Calu3 (cell line): ENCODE measurements at places on chromosomes 11 and 22. TPM values are rescaled to one million over a fixed set of nuclear protein-coding genes. Genes with fewer than 3 reads are reported as not detected.

DKK3 gene
- total RNA-seq = 11.9 and 14.6 TPM in 2 replicates

CD3E gene
- total RNA-seq = not detected in 2 replicates

OR52A1 gene
- not detected in 2 replicates for total RNA-seq

TEX12 gene
- total RNA-seq = not detected in 2 replicates

UPB1 gene
- total RNA-seq = 0.22 and 0.50 TPM in 2 replicates

TSPAN18 gene
- total RNA-seq = 0.51 TPM in 1 of 2 replicates, not detected in the other

NCAM1 gene
- 3.7 and 4.6 TPM in 2 replicates for total RNA-seq

CDON gene
- total RNA-seq = 10.6 and 14.8 TPM in 2 replicates

P2RY2 gene
- 1.6 and 2.3 TPM in 2 replicates for total RNA-seq

LSP1 gene
- total RNA-seq = not detected in 2 replicates

OVCH2 gene
- total RNA-seq = not detected in 2 replicates

IL17RA gene
- 14.1 and 18.0 TPM in 2 replicates for total RNA-seq

TOB2 gene
- total RNA-seq = 57.3 and 64.1 TPM in 2 replicates

MTMR3 gene
- total RNA-seq = 34.5 and 40.1 TPM in 2 replicates

MMP27 gene
- total RNA-seq = not detected in 2 replicates

TSSK2 gene
- not detected in 2 replicates for total RNA-seq

DNA sequence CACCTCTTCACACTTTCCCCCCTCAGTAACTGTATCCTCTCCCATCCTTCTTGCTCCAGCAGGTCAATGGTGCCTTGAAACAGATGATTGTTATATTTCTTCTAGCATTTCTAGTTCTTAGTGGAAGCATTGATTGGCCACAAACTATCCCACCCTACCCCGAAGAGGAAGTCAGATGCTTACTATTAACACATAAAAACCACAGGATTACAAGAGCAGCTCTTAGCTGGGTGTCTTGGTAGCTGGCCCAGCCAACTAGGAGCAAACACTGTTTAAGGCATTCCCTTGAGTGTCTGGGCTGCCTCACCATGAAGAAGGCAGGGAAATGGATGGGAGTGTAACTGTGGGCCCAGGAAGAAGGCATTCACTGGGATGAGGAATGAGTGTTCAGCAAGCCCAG lies 176.6 kb downstream of the GRIK4 start:
- no peak overlapping the region for H3K27ac ChIP-seq
- H3K4me3 ChIP-seq = no peak overlapping the region
- H3K27me3 ChIP-seq = peaks cover 100% of the 10 kb centered on the region
- H3K4me1 ChIP-seq = no peaks in the 10 kb centered on the region
- no peaks in the 10 kb centered on the region for H3K36me3 ChIP-seq

DNA sequence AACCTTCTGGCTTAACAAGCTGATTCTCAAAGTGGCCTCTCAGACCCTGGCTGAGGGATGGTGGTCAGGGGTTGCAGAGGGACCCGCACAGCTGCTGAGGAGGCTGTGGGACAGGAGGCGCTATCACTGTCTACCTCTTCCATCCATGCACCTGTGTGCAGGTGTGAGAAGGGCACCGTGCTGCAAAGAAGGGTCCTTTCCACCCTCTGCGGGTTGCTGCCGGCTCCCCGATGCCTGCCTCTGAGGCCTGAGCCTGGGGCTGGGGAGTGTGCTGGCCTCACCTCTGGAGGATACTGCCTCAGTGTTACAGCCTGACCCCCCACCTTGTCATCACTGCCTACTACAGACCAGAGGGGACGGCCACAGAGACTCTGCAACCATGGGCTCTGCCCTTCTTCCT lies 66.1 kb upstream of the B3GAT1 start:
- H3K27ac ChIP-seq = no peak overlapping the region
- no peak overlapping the region for H3K4me3 ChIP-seq
- DNase-seq = no peak
- H3K4me1 ChIP-seq = no peaks in the 10 kb centered on the region

GRCh38 chr11:19429108-19429760 lies 188.5 kb upstream of the E2F8 start:
- H3K4me3 ChIP-seq = no peak overlapping the region
- no peak for DNase-seq
- peaks cover 100% of the 10 kb centered on the region for H3K27me3 ChIP-seq
- H3K27ac ChIP-seq = no peak overlapping the region
- peaks cover 20% of the 10 kb centered on the region for H3K4me1 ChIP-seq

DNA sequence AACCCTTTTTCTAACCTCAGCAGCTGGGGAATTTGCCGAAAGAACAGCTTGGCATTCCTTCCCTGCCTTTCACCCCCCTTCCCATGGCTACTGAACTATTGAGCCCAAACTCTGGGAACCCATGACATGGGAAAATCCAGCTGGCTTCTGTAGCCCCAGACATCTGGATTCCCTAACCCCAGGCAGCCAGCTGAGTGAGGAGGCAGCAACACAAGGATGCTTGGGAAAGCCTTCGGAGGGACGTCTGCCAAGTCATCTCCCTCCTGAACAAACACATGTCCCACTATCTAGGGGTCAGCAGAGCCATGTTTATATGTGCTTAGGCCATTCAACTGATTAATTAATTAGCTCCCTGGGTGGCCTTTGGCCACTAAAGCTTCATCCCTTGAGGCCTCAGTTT lies 21.6 kb downstream of the LRRC55 start:
- DNase-seq = no peak
- H3K36me3 ChIP-seq = no peaks in the 10 kb centered on the region
- H3K27me3 ChIP-seq = peaks cover 61% of the 10 kb centered on the region
- H3K4me1 ChIP-seq = no peaks in the 10 kb centered on the region
- H3K27ac ChIP-seq = no peak overlapping the region
- no peak overlapping the region for H3K4me3 ChIP-seq

DNA sequence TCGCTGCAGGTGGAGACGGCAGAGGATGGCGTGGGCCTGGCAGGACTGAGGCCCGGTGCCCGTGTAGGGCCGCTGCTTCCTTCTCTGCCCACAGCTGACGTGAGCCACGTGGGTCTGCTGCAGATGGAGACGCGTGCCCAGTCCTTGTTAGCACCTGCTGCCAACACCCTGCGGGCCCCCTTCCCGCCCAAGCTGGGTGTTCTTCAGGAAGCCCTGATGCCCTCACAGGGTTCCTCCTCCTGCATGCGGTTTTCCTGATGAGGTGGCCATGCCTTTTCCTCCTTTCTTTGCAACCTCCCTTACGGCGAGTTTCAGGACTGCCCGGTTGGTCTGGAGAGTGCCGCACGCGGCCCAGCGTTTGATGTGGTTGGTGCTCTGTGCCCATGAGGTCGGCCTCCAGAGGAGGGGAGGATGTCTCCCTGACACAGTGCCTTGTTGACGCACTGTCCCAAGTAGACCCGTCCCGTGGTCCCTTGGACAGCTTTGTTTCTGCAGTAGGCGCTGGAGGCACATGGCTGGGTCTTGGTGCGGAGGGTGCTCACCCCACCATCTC lies 44.7 kb downstream of the AP2A2 start:
- peaks cover 57% of the 10 kb centered on the region for H3K36me3 ChIP-seq
- H3K27ac ChIP-seq = no peak overlapping the region
- DNase-seq = no peak
- H3K4me3 ChIP-seq = no peak overlapping the region

GRCh38 chr11:111357150-111358037 lies 21.7 kb downstream of the POU2AF1 start:
- peaks cover 25% of the 10 kb centered on the region for H3K4me1 ChIP-seq
- H3K36me3 ChIP-seq = peaks cover 9% of the 10 kb centered on the region

GRCh38 chr22:19761725-19762567 lies 1.4 kb downstream of the TBX1 start:
- H3K36me3 ChIP-seq = peaks cover 4% of the 10 kb centered on the region
- no peak for DNase-seq
- H3K27ac ChIP-seq = no peak overlapping the region
- H3K4me1 ChIP-seq = peaks cover 13% of the 10 kb centered on the region
- H3K27me3 ChIP-seq = peaks cover 84% of the 10 kb centered on the region
- H3K4me3 ChIP-seq = no peak overlapping the region

DNA sequence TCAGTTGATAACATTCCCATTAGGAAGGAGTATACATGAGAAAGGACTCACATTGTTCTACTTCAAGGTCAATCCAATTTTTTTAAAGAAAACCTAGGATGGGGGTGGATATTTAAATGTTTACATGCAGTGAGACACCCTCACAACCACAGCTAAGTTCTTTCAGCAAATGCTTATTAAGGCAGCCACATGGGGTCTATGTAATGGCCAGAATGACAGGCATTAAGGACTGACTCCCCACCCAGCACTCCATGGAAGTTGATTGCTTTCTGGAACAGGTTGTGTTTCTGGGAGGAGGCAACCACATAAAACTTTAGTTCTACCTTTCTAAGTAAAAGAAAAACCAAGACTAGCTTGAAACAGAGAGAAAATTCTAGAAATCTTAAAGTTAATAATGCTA lies 662.0 kb upstream of the CCDC90B start:
- H3K27me3 ChIP-seq = no peaks in the 10 kb centered on the region
- H3K36me3 ChIP-seq = no peaks in the 10 kb centered on the region
- peaks cover 8% of the 10 kb centered on the region for H3K4me1 ChIP-seq

GRCh38 chr11:72606748-72607468 lies 67.3 kb downstream of the PDE2A start:
- H3K27me3 ChIP-seq = peaks cover 100% of the 10 kb centered on the region
- no peak overlapping the region for H3K27ac ChIP-seq
- DNase-seq = no peak
- H3K36me3 ChIP-seq = no peaks in the 10 kb centered on the region

DNA sequence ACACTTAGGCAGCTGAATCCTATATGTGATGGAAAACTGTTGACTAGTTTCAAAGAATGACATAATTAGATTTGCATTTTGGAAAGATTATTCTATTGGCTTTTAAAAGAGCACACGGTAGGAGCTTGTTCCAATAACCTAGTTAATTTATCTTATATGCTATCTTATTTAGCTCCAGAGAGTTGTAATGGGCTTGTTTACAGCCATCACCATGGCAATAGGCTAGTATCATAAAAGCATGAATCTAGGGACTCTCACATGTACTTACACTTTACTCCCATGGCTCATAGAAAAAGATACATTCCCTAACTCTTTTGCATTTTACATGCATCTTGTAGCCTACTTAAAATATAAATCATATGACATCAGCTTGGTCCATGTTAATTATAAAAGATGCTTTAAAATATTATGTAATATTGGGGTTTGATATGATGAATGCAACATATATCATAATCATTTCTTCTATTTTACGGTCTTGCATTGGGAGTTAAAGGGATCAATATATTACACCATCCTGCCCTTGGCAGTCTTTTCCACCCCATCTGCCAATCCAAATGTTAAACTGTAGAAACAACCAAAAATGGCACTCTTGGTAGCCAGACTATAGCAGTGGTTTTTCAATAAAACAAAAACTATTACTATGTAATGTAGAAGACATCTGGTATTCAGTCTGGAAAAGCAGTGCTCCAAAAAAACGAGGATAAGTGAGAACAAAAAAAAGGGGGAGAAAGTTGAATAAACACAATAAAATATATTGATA lies 2254.0 kb downstream of the LRRC4C start:
- H3K36me3 ChIP-seq = no peaks in the 10 kb centered on the region
- no peak for DNase-seq
- no peaks in the 10 kb centered on the region for H3K27me3 ChIP-seq
- no peaks in the 10 kb centered on the region for H3K4me1 ChIP-seq

- H3K36me3 ChIP-seq = peaks cover 27% of the 10 kb centered on the region
- no peaks in the 10 kb centered on the region for H3K27me3 ChIP-seq
- H3K4me1 ChIP-seq = peaks cover 46% of the 10 kb centered on the region
- no peak for DNase-seq
Measured at GRCh38 chr11:64885367-64886286, 7.2 kb upstream of the EHD1 start.

- peak; percentile 90 for DNase-seq
- peaks cover 7% of the 10 kb centered on the region for H3K36me3 ChIP-seq
- H3K4me3 ChIP-seq = no peak overlapping the region
- peak overlapping the region; percentile 36 for H3K27ac ChIP-seq
- H3K27me3 ChIP-seq = no peaks in the 10 kb centered on the region
- H3K4me1 ChIP-seq = peaks cover 21% of the 10 kb centered on the region
Measured at GRCh38 chr11:75786101-75786736, 17.6 kb downstream of the DGAT2 start.

- H3K36me3 ChIP-seq = no peaks in the 10 kb centered on the region
- H3K27me3 ChIP-seq = peaks cover 32% of the 10 kb centered on the region
- no peak overlapping the region for H3K4me3 ChIP-seq
Measured at GRCh38 chr11:116725434-116726221, 47.2 kb downstream of the BUD13 start.

- H3K4me3 ChIP-seq = no peak overlapping the region
- H3K4me1 ChIP-seq = peaks cover 42% of the 10 kb centered on the region
- no peaks in the 10 kb centered on the region for H3K27me3 ChIP-seq
- H3K27ac ChIP-seq = peak overlapping the region; percentile 36
Measured at GRCh38 chr11:76791861-76792260, 8.7 kb downstream of the TSKU start.

GRCh38 chr11:85855341-85855656 lies at the start of gene CCDC83:
TSS of gene CCDC83 (plus strand) at chr11:85855383. CDS start at chr11:85865124, 9,741 bp downstream.
- peaks cover 10% of the 10 kb centered on the region for H3K36me3 ChIP-seq
- peak within 1 kb of the TSS; percentile 72 for H3K4me3 ChIP-seq

DNA sequence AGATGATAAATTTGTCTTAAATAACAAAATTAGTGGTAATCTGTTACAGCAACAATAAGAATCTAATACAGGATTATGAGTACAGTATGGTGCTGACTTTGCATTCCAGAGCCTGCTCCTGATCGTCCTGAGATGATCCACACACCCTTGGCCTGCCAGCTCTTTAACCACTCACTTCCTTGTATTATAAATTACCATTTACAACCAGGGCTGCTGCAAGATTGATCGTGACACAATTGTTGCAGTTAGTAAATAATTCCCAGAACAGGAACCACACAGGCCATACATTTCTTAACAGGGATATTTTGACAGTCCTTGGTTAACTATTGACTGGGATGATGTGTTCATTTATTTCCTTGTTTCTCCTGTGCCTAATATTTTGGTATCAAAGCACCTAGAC lies 3.8 kb upstream of the CBLIF start:
- peaks cover 34% of the 10 kb centered on the region for H3K4me1 ChIP-seq
- H3K4me3 ChIP-seq = no peak overlapping the region
- H3K27ac ChIP-seq = peak overlapping the region; percentile 80

GRCh38 chr11:43948341-43949225 lies 6.1 kb downstream of the C11orf96 start:
- H3K27me3 ChIP-seq = peaks cover 54% of the 10 kb centered on the region
- no peak for DNase-seq
- H3K27ac ChIP-seq = no peak overlapping the region
- no peak overlapping the region for H3K4me3 ChIP-seq
- H3K36me3 ChIP-seq = peaks cover 3% of the 10 kb centered on the region

DNA sequence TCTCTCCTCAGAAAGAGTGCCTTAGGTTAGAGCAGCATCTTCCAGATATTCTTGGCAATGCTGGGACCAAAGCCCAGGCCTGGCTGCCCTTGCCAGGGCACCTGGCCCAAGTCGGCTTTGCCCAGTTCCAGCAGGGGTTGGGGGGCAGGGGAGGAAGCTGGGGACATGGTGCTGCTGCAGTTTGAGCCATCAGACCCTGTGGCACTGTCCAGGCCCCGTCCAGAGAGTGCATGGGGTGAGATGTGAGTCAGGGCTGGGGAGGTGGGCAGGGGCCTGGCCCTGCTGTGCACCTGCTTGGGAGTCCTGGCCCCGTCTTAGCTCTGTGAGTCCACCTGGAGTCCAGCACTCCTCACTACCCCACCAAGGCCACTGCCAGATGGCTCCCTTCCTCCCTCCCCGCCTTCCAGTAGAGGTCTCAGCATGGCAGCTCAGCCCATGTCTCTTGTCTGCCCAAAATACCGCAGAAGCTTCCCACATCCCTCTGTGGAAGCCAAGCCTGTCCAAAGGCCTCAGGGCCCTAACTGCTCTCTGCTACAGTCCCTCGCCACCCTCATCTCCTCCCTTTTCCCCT lies 16.6 kb downstream of the DERL3 start:
- no peak overlapping the region for H3K4me3 ChIP-seq
- H3K4me1 ChIP-seq = no peaks in the 10 kb centered on the region
- H3K36me3 ChIP-seq = peaks cover 32% of the 10 kb centered on the region
- no peak overlapping the region for H3K27ac ChIP-seq
- H3K27me3 ChIP-seq = no peaks in the 10 kb centered on the region

- no peak within 1 kb of the TSS for H3K27ac ChIP-seq
- H3K27me3 ChIP-seq = peaks cover 23% of the 10 kb centered on the region
- H3K36me3 ChIP-seq = peaks cover 13% of the 10 kb centered on the region
- peak within 1 kb of the TSS; percentile 74 for H3K4me3 ChIP-seq
Measured at GRCh38 chr11:61891331-61892084, at the start of gene FADS3. TSS of gene FADS3 (minus strand) at chr11:61891545. CDS start at chr11:61891381, 164 bp downstream.
